Naive thymus-derived CD4-positive, alpha-beta T cell (primary cell): ENCODE measurements at places on chromosomes 16 and 17.

GRCh38 chr16:31471875-31472708 is at the start of gene TGFB1I1:
TGFB1I1 (plus strand) TSS chr16:31472152; CDS start chr16:31472189, 37 bp downstream.
- H3K4me1 ChIP-seq = peaks cover 10% of the 10 kb centered on the region
- no peaks in the 10 kb centered on the region for H3K27me3 ChIP-seq
- no peak within 1 kb of the TSS for H3K4me3 ChIP-seq

GRCh38 chr16:55152875-55153390 is 171.1 kb upstream of the IRX6 start:
- no peak overlapping the region for H3K27ac ChIP-seq
- no peak for DNase-seq
- H3K27me3 ChIP-seq = no peaks in the 10 kb centered on the region
- H3K36me3 ChIP-seq = no peaks in the 10 kb centered on the region
- no peaks in the 10 kb centered on the region for H3K4me1 ChIP-seq
- no peak overlapping the region for H3K4me3 ChIP-seq

- H3K4me3 ChIP-seq = no peak overlapping the region
- no peaks in the 10 kb centered on the region for H3K4me1 ChIP-seq
- H3K27me3 ChIP-seq = no peaks in the 10 kb centered on the region
- no peaks in the 10 kb centered on the region for H3K36me3 ChIP-seq
These were observed 173.1 kb downstream of the CEP112 start for GRCh38 chr17:66018786-66019185.

GRCh38 chr16:67528870-67529581 is 397 bp downstream of the RIPOR1 start:
- H3K36me3 ChIP-seq = no peaks in the 10 kb centered on the region
- H3K4me3 ChIP-seq = peak overlapping the region; percentile 53
- peaks cover 9% of the 10 kb centered on the region for H3K27me3 ChIP-seq
- peak overlapping the region; percentile 62 for H3K27ac ChIP-seq
- DNase-seq = no peak
- H3K4me1 ChIP-seq = peaks cover 22% of the 10 kb centered on the region

GRCh38 chr17:50148226-50149090 is 2.0 kb downstream of the PPP1R9B start:
- peaks cover 31% of the 10 kb centered on the region for H3K36me3 ChIP-seq
- peaks cover 34% of the 10 kb centered on the region for H3K4me1 ChIP-seq
- H3K4me3 ChIP-seq = peak overlapping the region; percentile 94
- H3K27me3 ChIP-seq = no peaks in the 10 kb centered on the region
- peak; percentile 81 for DNase-seq

GRCh38 chr17:48551596-48552465 is 6.9 kb upstream of the HOXB2 start:
- H3K4me1 ChIP-seq = no peaks in the 10 kb centered on the region
- no peaks in the 10 kb centered on the region for H3K27me3 ChIP-seq
- H3K36me3 ChIP-seq = no peaks in the 10 kb centered on the region
- no peak for DNase-seq
- no peak overlapping the region for H3K27ac ChIP-seq

DNA sequence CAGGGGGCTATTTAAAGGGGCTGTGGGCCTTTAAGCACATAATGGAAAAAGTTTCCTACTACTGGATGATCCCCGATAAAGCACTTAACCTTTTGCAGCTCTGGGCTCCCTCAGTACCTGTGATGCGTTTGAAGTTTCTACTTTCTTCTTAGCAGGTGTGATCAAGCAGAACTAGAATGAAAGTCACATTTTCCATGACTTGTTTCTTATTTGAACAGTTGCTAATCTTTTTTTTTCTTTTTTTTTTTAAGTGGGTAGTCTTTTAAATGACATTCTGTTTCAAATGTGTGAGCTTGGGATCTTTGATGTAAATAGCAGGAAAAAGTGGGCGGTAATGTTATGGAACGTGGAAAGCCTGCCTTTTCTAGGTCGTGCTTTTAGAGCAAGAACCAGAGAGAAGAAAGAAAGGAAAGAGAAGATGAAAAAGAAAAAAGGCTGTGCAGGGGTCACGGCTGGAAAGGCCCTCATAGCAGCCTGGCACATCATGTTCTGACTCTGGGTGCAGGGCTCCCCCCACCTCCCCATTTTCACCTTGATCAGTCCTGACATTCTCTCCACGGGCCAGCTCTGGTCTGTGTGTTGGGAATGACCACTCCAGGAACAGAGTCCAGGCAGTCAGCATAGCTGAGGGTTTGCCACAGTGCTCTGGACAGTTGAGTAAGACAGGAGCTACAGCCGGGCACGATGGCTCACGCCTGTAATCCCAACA is 150.6 kb downstream of the CLEC16A start:
- H3K36me3 ChIP-seq = no peaks in the 10 kb centered on the region
- peaks cover 19% of the 10 kb centered on the region for H3K4me1 ChIP-seq
- peak overlapping the region; percentile 55 for H3K27ac ChIP-seq
- no peaks in the 10 kb centered on the region for H3K27me3 ChIP-seq

DNA sequence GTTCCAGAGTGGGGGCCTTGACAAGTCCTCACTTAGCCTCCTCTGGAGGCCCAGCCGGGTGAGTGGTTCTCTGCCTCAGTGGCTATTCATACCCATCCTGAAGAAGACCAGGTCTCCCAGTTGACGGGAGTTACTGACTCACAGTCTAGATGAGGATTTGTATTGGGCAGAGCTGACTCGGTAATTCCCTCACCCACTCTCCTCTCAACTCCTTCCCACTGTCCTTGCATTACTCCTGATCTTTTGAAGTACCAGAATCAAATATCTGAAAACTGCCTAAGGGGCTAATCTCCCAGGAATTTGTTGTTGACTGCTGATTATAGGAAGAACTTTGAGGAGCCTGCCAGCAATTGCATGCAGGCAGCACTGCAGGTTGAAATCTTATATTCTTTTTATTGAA is 14.2 kb downstream of the SAP30BP start:
- no peaks in the 10 kb centered on the region for H3K36me3 ChIP-seq
- H3K4me1 ChIP-seq = no peaks in the 10 kb centered on the region
- no peaks in the 10 kb centered on the region for H3K27me3 ChIP-seq
- H3K4me3 ChIP-seq = no peak overlapping the region
- DNase-seq = no peak

DNA sequence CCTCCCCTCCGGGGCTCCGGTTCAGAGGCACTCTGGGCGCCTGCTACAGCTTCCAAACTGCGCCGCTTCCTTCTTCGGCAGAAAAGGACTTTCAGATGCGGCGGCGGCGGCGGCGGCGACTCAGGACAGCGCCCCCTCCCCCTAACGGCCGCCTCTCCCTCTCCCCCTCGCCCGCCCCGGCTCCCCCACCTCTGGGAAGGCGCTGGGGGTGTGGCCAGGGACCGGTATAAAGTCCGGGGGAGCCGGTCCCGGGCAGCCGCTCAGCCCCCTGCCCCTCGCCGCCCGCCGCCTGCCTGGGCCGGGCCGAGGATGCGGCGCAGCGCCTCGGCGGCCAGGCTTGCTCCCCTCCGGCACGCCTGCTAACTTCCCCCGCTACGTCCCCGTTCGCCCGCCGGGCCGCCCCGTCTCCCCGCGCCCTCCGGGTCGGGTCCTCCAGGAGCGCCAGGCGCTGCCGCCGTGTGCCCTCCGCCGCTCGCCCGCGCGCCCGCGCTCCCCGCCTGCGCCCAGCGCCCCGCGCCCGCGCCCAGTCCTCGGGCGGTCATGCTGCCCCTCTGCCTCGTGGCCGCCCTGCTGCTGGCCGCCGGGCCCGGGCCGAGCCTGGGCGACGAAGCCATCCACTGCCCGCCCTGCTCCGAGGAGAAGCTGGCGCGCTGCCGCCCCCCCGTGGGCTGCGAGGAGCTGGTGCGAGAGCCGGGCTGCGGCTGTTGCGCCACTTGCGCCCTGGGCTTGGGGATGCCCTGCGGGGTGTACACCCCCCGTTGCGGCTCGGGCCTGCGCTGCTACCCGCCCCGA is at the start of gene IGFBP4:
TSS of gene IGFBP4 (plus strand) at position 255 of the 792 bp plus-strand sequence. CDS start at position 541, 286 bp downstream.
- H3K36me3 ChIP-seq = no peaks in the 10 kb centered on the region
- peak; percentile 61 for DNase-seq
- H3K27ac ChIP-seq = peak within 1 kb of the TSS; percentile 1
- H3K27me3 ChIP-seq = no peaks in the 10 kb centered on the region
- H3K4me3 ChIP-seq = peak within 1 kb of the TSS; percentile 21

GRCh38 chr16:59500601-59501000 is 766.5 kb upstream of the GOT2 start:
- no peaks in the 10 kb centered on the region for H3K4me1 ChIP-seq
- no peak overlapping the region for H3K4me3 ChIP-seq
- no peak overlapping the region for H3K27ac ChIP-seq
- DNase-seq = no peak
- no peaks in the 10 kb centered on the region for H3K27me3 ChIP-seq

GRCh38 chr17:77770331-77771105 is 188.0 kb upstream of the TNRC6C start:
- no peak for DNase-seq
- no peaks in the 10 kb centered on the region for H3K36me3 ChIP-seq
- H3K27me3 ChIP-seq = no peaks in the 10 kb centered on the region
- no peak overlapping the region for H3K27ac ChIP-seq
- H3K4me3 ChIP-seq = no peak overlapping the region

DNA sequence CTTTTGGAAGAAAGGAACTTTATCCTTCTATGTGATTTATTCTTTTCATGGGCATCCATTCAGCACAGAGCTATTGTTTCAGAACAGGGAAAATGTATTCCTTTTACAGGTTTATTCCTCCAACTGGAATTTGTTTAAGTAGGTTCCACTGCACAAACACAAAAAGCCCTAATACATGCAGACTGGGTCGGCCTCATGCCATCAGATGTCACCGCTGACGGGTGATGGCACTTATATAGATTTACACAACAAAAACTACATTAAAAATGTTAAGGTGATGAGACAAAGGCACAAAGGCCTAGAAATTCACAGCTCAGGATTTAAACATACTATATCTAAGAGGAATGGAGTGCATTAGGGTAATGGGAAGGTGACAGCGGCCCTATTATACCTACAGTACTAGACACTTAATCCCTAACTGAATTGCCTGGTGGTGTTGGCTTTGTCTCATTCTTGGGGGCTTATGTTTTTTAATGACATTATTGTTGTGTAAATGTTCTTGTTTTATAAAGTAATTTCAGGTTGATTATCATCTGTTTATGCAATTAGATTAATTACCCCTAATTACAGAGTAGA is 276.4 kb upstream of the PSMD7 start:
- DNase-seq = no peak
- H3K4me3 ChIP-seq = no peak overlapping the region
- no peak overlapping the region for H3K27ac ChIP-seq
- H3K27me3 ChIP-seq = no peaks in the 10 kb centered on the region

DNA sequence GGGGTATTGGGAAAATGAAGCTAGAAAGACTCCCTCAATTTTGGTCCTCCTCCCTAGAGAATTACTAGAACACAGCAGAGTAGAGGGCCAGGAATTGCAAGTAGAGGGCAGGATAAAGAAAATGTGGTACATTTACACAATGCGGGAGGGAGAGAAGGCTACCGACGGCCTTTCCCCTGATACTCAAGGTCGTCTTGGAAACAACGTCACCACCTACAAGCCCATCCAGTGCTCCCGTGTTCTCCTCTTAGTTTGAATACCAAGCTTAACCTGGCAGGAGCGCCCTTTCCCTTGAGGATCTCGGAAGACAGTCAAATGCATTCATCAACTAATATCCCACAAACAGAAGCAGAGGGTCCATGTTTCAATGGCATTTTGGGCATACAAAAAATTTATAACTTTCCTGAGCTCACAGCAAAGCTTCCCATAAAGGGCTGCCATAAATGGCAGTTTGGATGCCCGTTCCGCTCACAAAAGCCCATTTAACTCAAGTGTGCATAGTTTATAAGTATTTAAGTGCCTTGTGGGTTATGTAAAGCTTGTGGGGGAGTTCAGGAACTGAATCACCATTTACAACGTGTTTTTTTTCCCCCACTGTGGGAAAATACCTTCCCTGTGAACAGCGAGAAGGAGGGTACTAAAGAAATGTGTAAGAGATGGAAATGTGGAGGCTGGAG is 414.6 kb downstream of the SLC39A11 start:
- no peak overlapping the region for H3K27ac ChIP-seq
- H3K36me3 ChIP-seq = no peaks in the 10 kb centered on the region
- no peaks in the 10 kb centered on the region for H3K4me1 ChIP-seq
- DNase-seq = no peak

DNA sequence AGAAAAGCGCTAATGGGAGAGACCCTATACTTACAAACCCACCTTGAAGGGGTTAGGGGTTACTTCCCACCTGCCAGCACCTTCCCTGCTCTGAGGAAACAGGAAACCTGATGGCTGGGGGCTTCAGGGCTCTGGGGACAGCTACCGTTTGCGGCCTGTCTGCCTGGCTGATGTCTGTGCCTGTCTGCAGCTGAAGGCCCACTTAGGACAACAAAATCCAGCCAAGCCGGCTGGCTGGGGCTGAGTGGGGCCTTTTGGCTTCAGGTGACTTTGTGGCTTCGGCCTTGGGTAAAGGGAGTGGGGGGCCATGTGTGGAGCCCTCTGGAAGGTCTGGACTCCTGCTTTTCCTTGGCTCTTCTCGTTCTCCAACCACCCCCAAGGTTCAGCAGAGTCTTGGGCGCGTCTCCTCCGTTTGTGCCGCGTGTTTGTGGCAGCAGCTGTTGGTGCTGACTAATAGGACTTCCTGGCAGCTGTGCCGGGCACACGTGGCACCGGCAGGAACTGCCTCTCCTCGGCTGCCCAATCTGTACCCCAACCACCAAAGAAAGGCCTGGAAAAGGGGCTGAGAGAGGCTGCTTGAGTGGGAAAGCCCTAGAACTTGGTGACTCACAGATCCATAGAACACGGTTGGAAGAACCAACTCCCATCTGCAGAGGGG is 186.7 kb downstream of the MSI2 start:
- no peaks in the 10 kb centered on the region for H3K36me3 ChIP-seq
- H3K4me3 ChIP-seq = no peak overlapping the region
- H3K27me3 ChIP-seq = no peaks in the 10 kb centered on the region
- DNase-seq = peak; percentile 43
- H3K4me1 ChIP-seq = peaks cover 39% of the 10 kb centered on the region

- no peaks in the 10 kb centered on the region for H3K27me3 ChIP-seq
- no peak overlapping the region for H3K27ac ChIP-seq
- no peak overlapping the region for H3K4me3 ChIP-seq
- no peaks in the 10 kb centered on the region for H3K4me1 ChIP-seq
- H3K36me3 ChIP-seq = no peaks in the 10 kb centered on the region
These were observed 360.0 kb upstream of the CDH5 start for GRCh38 chr16:66006485-66006884.

DNA sequence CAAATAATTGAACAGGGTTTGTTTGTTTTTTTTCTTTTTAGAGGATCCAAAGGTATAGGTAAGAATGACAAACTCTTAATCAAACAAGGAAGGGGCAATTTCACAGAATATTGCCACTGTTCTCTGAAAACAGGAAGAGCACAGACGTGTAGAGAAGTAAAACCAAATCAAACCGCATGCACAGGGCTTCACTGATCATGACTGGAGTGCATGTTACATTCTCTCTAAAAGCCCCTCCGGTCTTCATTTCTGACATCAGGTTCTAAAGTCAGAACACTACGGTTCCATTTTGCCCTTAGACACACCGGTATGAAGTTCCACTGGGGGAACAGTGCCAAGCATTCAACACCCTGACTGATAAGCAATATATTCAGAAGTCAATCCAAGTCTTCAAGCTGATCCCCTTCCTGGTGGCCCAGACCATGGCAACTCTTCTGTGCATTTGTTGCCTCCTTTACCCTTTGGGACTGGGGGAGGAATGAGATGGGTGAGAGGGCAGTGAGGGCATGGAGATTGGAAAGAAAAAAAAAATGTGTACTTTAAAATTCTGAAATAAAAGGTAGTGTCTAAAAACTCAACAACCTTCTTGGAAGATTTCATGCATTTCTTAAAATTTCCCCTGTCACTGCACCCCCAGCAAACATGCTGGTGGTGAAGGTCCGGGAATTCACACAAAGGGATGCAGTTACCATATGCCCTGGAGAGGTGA is 1.4 kb downstream of the MMD start:
- no peaks in the 10 kb centered on the region for H3K27me3 ChIP-seq
- peak; percentile 38 for DNase-seq
- H3K4me1 ChIP-seq = peaks cover 21% of the 10 kb centered on the region
- H3K36me3 ChIP-seq = peaks cover 8% of the 10 kb centered on the region
- peak overlapping the region; percentile 89 for H3K4me3 ChIP-seq

- DNase-seq = no peak
- H3K27me3 ChIP-seq = no peaks in the 10 kb centered on the region
- no peaks in the 10 kb centered on the region for H3K36me3 ChIP-seq
- H3K4me1 ChIP-seq = no peaks in the 10 kb centered on the region
These were observed 122.8 kb upstream of the HS3ST4 start for GRCh38 chr16:25568991-25569390.
